ENCODE measurements at places on chromosomes 3 and 15.

DNA sequence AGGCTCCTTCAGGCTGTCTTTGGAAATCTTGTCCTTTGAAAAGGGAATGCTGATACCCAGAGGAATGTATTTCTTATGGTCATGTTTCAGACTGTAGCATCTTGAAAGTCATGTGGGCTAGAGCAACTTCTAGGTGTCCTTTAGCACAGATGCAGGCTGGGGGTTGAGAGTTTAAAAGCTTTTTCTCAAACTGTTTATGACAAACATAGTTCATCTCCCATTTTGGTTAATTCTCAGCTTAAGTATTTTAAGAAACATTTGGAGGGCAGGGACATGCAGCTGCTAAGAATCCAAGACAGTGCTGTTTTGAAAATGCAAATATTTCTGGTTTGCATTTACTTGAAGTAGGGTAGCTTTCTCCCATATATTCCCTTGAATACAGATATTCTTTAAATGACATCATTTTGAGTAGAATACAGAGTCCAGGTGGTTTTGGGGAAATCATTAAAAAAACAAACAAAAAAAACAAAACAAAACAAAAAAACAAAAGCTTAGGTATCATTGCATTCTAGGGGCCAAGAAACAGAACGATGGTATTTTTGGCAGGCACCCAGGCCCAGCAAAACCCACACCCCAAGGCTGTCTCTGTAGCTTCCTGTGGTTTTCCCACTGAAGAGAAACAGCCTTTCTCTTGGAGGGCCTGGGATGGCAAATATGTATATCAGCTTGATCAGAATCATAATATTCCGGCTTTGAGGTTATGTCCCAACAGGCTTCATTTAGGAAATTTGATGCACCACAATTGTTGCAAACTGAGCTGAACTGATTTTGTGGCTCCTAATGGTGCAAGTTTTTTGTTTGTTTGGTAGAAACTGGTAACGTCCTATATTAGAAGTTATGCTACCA lies 120.0 kb downstream of the ATG7 start:
- peak; percentile 10 for DNase-seq

GRCh38 chr15:66603301-66604179 lies 37.7 kb upstream of the LCTL start:
- DNase-seq, result peak; percentile 42

GRCh38 chr3:170090601-170090981 lies 52.8 kb downstream of the GPR160 start:
- no peak for DNase-seq

DNA sequence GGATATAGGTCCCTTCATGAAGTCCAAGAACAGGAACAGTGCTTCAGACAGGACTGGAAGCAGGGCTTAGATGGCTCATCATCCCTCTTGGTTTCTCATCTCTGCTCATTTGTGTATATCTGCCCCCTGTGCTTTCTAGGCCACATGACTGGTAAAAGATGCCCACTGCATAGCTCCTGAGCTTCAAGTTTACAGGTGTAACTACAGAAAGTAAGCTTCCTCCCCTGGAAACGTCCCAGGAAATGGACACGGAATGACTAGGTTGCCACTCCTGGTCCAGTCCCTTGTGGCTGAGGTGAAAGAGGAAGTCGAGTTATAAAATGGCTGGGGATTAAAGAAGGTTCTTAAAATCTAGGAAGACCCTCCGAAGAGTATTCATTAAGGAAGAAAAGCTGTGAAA lies 32.5 kb downstream of the MYO5A start:
- no peak for DNase-seq

- DNase-seq, result peak; percentile 90
Observed at GRCh38 chr3:151226088-151226563, 23.1 kb upstream of the GPR171 start.

DNA sequence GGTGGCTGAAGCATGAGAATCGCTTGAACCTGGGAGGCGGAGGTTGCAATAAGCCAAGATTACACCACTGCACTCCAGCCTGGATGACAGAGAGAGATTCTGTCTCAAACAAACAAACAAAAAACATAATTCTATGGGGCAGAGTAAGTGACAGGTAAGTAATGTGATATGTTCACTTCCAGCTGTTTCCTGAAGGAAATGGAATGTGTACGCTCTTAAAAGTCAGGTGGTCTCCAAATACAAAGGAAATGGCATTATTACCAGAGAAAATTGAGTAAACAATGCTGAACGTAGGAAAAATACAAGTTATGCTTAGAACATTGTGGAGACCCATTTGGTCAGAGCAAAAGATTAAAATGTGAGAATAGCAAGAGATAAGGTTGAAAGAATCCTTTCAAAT lies 278.5 kb downstream of the SCAPER start:
- no peak for DNase-seq

DNA sequence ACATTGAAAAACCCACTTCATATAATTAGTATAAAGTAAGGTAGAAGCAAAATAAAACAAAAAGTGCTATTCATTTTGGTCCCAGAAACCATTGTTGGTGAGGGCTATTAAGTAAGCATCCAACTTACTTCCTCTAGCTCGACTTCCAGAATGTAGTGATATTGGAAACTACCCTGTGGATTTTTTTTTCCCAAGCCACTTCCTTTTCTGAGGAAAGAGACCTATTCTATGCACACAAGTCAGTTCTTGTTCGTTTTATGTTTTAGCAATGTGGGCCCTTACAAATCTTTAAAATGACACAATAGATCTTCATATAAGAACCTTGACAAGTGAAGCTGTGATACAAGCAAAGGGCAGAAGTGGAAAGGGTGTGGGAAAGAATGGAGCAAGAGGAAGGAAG lies 402.0 kb upstream of the TBL1XR1 start:
- DNase-seq, result no peak

DNA sequence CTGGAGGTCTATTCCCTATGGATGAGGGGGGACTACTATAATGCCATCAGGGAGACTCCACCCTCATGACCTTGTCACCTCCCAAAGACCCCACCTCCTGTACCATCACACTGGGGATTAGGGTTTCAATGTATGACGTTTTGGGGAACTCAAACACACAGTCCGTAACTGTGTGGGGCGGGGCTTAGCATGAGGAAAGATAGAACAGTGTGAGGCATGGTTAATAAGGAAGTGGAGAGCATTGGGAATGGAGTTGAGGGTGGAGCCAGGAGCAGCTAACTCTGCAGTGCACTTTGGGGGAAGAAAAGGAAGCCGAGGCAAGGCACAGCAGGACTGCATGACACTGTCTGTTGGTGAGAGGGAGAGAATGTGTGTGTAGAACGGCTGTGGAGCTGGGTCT lies 90.9 kb upstream of the AGBL1 start:
- DNase-seq, result no peak

- no peak for DNase-seq
Observed at GRCh38 chr3:14915636-14916222, 31.7 kb upstream of the NR2C2 start.

- DNase-seq, result no peak
Observed at GRCh38 chr3:17322106-17322793, 420.2 kb downstream of the TBC1D5 start.

- no peak for DNase-seq
Observed at GRCh38 chr3:13475871-13476590, 4.1 kb upstream of the HDAC11 start.

DNA sequence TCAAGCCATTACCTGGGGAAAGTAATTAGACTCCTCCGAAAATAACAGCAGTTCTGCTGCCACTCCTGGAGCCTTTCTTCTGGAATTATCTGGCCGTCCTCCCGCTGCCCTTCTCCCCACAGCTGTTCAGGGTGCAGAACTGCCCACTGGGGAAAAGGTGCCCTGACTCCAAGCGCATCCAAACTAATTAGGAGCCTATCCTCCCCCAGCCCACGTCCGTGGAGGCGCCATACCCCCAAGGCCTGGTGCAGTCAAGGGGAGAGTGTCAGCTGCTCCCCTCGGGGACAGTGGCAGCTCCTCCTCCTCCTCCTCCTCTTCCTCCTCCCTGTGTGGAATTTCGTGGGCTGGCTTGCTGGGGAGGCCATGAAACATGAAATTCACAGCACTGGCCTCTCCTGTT lies 177.2 kb downstream of the XXYLT1 start:
- DNase-seq, result no peak

DNA sequence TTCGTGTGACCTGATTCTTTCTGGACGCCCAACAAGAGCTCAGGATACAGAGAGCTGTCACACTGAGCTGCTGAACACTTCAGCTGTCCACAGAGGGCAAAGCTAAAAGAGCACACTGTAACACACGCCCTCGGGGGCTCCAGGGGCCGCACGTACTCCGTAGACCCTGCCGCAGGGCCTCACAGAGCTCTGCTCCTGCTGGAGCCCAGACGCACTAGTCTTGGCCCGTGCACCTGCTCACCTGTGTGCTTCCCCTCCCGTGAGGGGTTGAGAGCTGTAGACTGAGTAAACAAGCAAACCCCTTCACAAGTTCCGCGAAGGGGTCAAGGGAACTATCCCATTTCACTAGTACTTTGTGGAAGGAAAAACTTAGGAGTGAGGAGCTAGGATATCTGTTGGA lies 30.7 kb upstream of the TUSC7 start:
- no peak for DNase-seq

DNA sequence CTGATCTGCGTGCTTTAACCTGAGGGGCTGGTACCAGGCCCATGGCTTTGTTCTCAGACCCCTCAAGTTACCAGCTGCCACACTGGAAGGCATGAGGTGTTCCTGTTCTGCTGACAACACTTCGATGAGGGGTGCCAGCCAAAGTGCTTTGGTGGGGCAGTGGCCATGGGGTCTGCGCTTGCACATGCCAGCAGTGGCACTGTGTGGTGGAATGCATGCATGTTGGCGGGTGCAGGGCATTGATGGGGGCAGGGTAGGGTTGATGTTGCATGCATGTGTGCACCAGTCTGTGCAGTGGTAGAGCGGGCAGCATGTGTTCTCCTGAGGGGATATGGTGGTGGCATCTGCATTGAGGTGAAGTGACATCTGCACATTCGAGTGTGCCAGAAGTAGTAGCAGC lies 497.0 kb downstream of the SQOR start:
- no peak for DNase-seq

- DNase-seq, result no peak
Observed at GRCh38 chr3:82082796-82083195, 321.4 kb upstream of the GBE1 start.

DNA sequence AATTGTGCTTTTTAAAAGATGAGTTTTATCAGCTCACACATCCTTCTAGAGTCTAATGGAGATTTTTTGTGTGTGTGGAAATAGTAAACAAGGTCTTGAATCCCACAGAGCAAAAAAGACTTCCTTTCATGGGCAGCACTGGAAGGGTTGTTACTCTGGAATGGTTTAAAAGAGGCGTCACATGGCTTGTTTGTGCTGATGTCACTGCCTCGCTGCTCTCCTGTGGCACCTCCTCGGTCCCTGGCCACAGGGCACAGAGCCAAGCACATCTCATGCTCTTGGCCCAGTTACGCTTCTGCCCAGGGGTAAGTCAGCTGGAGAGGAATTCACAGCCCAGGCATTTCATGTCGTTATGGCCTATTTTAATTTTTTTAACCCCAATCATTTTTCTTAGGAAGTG lies 53.2 kb downstream of the PGPEP1L start:
- DNase-seq, result no peak

- no peak for DNase-seq
Observed at GRCh38 chr3:4340077-4340410, 36.9 kb downstream of the SETMAR start.

DNA sequence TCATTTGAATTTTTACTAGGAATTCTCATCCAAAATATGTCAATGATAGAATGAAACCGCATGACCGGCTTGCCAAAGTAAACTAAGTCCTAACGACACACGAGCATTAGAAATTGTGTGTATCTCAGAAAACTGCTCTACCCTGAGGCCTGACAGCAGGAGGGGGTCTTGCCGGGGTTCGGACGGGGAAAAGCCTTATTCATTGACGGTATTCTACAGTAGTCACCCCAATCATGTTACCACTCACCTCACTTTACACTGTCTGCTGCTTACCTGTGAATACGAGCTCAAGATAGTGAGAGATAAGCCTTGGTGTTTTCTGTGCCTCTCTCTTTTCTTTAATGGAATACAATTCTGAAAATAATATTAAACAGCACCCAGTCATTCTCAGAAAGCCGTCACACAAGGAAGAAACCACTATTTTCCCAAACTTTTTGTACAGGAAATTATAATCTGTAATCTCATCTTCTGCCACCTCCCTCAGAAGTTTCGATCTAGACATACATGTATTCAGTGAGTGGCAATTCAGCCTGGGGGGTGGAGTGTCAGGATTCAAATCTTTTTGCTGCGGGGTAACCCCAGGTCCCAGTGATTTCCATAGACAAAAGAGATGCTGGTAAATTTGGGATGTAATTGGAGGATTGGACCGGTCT lies 492 bp upstream of the FAM43A start:
- no peak for DNase-seq

GRCh38 chr3:21484057-21484827 lies 266.8 kb downstream of the ZNF385D start:
- DNase-seq, result peak; percentile 34

DNA sequence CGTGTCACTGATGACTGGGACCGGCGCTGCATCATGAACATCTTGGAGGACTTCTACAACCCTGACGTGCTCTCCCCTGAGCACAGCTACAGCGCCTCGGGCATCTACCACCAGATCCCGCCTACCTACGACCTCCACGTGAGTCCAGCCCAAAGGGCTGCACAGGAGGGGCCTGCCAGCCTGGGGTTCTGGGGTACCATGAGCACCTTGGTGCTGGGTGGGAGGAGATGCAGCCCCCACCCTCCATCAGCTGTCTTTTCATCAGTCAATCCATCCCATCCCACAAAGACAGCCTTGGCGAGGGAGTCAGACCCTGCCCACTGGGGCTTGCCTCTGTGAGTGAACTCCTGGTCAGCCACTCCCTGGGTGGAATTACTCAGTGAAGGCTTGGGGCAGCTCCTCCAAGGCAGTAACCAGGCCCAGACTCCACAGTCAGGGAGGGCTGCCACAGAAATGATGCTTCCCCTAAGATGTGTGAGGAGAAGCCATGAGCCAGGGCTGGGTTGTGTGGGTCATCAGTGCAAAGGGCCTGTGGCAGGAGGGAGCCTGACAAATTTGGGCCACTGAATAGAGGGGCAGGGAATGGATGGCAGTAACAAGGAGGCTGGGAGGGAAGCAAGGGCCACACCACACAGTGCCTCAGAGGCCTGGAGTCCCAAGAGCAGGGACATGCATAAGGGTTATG lies 47.9 kb downstream of the SEMA3G start:
- DNase-seq, result no peak
